ENCODE measurements at places on chromosomes 12 and 14. TPM values are rescaled to one million over a fixed set of nuclear protein-coding genes. Genes with fewer than 3 reads are reported as not detected.

DNA sequence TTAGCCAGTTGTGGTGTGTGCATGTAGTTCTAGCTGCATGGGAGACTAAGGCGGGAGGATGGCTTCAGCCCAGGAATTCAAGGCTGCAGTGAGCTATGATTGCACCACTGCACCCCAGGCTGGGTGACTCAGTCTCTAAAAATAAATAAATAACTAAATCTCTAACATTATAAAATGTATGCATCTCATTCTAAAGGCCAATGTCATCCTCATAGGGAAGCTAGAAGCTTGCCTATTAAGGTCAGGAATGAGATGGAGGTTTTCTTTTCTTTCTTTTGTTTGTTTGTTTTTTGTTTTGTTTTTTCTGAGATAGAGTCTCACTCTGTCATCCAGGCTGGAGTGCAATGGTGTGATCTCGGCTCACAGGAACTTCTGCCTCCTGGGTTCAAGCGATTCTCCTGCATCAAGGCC, 48.8 kb upstream of the PAPLN start:
- no peak overlapping the region for H3K27ac ChIP-seq
- no peaks in the 10 kb centered on the region for H3K4me1 ChIP-seq
- no peak for DNase-seq

RNU7-1 gene
- not detected for total RNA-seq

DNA sequence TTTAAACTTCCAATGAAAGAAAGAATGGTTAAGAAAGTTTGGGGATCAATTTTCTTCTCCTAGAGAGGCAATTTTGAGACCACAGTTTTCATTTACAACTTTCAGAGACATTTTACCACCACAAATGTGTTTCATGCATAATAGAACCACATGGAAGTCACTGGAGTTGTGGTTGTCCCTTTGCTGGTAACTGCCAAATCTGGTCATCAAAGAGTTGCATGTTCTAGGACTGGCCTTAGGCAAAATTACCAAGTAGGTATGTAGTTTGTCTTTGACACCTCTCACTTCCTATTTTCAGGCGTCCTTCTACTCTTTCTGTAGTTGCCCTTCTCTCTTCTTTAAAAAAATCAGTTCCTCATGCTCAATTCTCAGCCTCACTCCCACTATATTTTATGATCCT, 54.3 kb upstream of the TMX1 start:
- H3K36me3 ChIP-seq: no peaks in the 10 kb centered on the region
- no peak overlapping the region for H3K4me3 ChIP-seq
- H3K27me3 ChIP-seq: no peaks in the 10 kb centered on the region
- no peaks in the 10 kb centered on the region for H3K4me1 ChIP-seq

DNA sequence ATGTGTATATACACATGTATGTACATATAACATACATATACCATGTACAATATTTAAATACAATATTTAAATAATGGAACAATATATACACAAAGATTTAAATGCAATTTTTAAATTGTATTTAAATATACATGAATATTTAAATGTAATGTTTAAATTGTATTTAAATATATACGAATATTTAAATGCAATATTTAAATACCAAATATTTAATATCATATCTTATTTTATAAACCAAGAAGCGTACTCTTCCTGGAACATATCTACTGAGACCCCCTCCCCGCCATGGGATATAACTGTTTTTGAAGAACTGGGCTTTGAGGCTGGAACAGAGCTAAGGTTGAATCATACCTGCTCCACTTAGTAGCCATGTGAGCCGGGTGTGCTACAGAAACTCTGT, 29.8 kb upstream of the RIMBP2 start:
- H3K36me3 ChIP-seq: no peaks in the 10 kb centered on the region
- no peak for DNase-seq
- H3K4me3 ChIP-seq: no peak overlapping the region
- H3K4me1 ChIP-seq: no peaks in the 10 kb centered on the region
- no peaks in the 10 kb centered on the region for H3K27me3 ChIP-seq

DNA sequence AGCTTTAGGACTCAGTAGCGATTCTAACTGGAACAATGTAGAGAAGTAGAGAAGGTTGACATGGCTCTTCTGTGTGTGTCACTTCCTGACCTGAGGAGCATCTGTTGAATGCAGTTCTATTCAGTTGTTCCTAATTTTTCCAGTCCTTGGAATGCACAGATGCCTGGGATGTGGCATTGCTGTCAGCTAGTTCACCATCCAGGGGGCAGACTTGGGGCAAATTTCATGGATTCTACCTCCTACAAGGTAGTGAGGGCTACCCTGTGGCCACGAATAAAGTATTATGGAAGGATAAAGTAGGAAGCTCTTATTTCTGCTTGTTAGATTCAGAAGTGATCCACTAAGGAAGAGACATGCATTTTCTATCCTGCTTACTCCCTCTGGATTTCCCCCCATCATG, 74.4 kb upstream of the GPATCH2L start:
- DNase-seq: no peak
- H3K4me1 ChIP-seq: no peaks in the 10 kb centered on the region
- H3K27ac ChIP-seq: no peak overlapping the region
- H3K4me3 ChIP-seq: no peak overlapping the region

- DNase-seq: no peak
- no peak overlapping the region for H3K27ac ChIP-seq
- H3K4me1 ChIP-seq: peaks cover 43% of the 10 kb centered on the region
- H3K36me3 ChIP-seq: peaks cover 19% of the 10 kb centered on the region
Observed at GRCh38 chr12:6235499-6235898, 35.3 kb downstream of the CD9 start.

SERPINA10 gene
- not detected for total RNA-seq

DNA sequence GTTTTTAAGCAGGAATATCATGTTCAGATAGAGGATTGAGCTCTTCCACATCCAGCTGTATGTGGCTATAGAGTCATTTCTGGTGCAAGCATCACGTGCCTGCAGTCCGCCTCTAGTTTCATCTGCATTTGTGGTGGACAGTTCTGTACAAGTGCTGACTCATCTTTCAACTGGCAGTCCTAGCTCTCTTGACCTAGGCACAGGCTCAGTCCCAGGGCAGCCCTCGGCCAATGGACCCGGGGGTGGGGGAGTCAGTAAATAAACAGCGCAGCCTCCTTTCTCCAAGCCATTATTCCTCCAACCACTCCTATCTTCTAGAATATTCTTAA, 41.8 kb upstream of the FRMD6 start:
- H3K4me3 ChIP-seq: no peak overlapping the region
- no peaks in the 10 kb centered on the region for H3K36me3 ChIP-seq
- H3K27me3 ChIP-seq: no peaks in the 10 kb centered on the region

GRCh38 chr12:49088150-49088931, 6.3 kb downstream of the DHH start:
- H3K4me3 ChIP-seq: peak overlapping the region; percentile 6
- no peaks in the 10 kb centered on the region for H3K36me3 ChIP-seq
- H3K27me3 ChIP-seq: peaks cover 26% of the 10 kb centered on the region
- H3K27ac ChIP-seq: no peak overlapping the region

GRCh38 chr14:22174412-22175277, 414.4 kb downstream of the DAD1 start:
- no peaks in the 10 kb centered on the region for H3K27me3 ChIP-seq
- no peaks in the 10 kb centered on the region for H3K4me1 ChIP-seq
- no peak for DNase-seq
- H3K36me3 ChIP-seq: no peaks in the 10 kb centered on the region
- H3K27ac ChIP-seq: no peak overlapping the region
- no peak overlapping the region for H3K4me3 ChIP-seq

GRCh38 chr14:74951443-74952179, 3.8 kb downstream of the PGF start:
- H3K27me3 ChIP-seq: no peaks in the 10 kb centered on the region
- peak overlapping the region; percentile 37 for H3K27ac ChIP-seq
- H3K36me3 ChIP-seq: no peaks in the 10 kb centered on the region
- peak overlapping the region; percentile 15 for H3K4me3 ChIP-seq
- H3K4me1 ChIP-seq: peaks cover 44% of the 10 kb centered on the region

MAP3K9 gene
- total RNA-seq: 1.2 TPM

GRCh38 chr12:1819050-1819449, 1.3 kb upstream of the LRTM2 start:
- no peak overlapping the region for H3K4me3 ChIP-seq
- H3K4me1 ChIP-seq: no peaks in the 10 kb centered on the region
- no peak for DNase-seq
- no peaks in the 10 kb centered on the region for H3K36me3 ChIP-seq
- H3K27me3 ChIP-seq: peaks cover 61% of the 10 kb centered on the region

TMCC3 gene
- 4.3 TPM for total RNA-seq

GRCh38 chr12:56900583-56900982, 33.6 kb downstream of the SDR9C7 start:
- H3K4me3 ChIP-seq: no peak overlapping the region
- no peaks in the 10 kb centered on the region for H3K4me1 ChIP-seq
- H3K27me3 ChIP-seq: no peaks in the 10 kb centered on the region
- DNase-seq: no peak
- H3K36me3 ChIP-seq: no peaks in the 10 kb centered on the region
- no peak overlapping the region for H3K27ac ChIP-seq

DNA sequence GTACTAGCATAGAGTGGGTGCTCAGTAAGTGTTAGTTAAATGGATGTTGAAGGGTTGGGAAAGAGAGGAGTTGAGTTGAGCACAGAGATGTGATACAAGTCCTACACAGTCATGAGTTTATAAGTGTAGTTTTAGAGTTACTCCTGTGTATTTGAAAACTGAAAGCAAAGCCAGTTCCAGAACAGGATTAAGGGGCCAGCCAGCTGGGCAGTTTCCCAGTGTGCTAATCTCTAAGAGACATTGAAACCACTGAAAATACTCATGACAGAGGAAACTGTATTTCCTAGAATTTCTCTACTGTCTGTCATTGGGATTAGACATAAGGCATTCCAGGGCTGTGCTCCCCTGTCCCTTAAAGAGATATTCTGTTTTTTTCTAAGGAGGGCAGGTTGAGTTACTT, 101.0 kb downstream of the DERA start:
- peak; percentile 67 for DNase-seq
- peaks cover 18% of the 10 kb centered on the region for H3K4me1 ChIP-seq
- no peak overlapping the region for H3K27ac ChIP-seq
- H3K36me3 ChIP-seq: no peaks in the 10 kb centered on the region

DNA sequence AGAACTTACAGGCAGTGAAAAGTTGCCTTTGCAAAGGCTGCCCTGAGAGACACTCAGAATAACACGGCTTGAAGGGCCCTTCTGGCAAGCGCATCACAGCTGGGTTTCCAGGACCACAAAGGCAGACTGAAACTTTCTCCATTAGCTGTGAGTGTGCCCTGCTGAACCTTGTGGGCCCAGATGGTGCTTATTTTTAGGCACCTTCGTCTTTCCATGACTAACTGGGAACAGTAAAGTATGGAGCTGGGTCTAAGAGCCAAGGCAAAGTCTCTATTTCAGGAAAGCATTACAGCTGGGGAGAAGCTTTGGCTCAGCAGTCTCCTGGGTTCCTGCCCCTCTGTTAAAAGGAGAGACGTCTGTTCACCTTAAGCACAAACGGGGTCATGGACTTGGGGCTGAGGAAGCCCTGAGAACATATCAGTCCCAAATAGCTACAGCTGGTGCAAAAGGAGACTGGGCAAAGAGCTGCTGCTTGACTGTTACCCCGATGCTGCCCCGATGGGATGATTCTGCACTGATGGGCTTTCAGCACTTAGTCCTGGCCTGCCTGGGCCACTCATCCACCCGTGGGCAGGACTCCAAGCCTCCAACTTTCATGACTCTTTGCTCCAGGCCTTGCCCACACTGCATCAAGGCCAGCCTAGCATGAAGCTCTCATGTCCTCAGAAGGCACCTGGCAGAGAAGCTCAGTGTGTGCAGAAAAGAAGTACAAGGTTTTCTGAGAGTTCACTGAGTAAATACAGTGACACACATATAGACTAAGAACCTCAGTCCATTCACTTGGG, 248.3 kb downstream of the PHLDA1 start:
- peaks cover 43% of the 10 kb centered on the region for H3K4me1 ChIP-seq
- no peaks in the 10 kb centered on the region for H3K27me3 ChIP-seq
- no peak overlapping the region for H3K4me3 ChIP-seq
- DNase-seq: no peak
- H3K36me3 ChIP-seq: no peaks in the 10 kb centered on the region

DNA sequence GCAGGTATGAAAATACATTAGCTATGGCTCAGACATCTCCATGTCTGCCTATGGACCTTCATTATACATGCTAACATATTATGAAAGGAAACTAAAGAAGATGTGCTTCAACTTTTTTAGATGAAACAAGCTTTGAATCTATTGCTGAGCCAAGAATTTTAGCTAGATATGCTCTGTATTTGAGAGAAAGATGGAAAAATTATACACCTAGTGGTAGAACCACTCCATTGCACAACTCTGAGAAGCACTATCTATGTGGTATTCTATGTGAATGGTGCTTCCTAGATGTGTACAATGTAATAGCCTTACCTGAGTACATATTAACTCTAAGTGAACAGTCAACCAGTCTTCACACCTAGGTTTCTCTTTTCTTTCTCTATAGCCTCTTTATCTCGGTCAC, 17.3 kb downstream of the EPYC start:
- no peak overlapping the region for H3K27ac ChIP-seq
- H3K36me3 ChIP-seq: no peaks in the 10 kb centered on the region
- DNase-seq: no peak
- H3K27me3 ChIP-seq: no peaks in the 10 kb centered on the region

KRT4 gene
- not detected for total RNA-seq

DNA sequence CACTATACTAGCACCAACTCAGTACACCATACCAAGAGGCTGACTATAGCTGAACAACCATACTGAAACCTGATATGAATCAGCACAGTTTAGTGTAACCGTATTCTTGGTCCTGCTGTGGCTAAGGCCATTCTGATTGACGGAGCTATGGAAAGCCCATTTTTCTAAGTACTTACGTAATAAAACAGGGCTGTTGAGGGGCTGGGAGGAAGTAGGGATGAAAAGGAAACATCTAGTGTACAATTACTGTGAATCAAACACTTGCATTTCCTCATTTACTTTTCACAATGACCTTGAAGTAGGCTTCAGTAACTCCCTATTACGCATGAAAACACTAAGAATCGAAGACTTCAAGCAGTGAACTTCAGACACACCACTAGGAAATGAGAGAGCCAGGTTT, 198.2 kb downstream of the BTG1 start:
- no peaks in the 10 kb centered on the region for H3K27me3 ChIP-seq
- H3K4me1 ChIP-seq: no peaks in the 10 kb centered on the region
- no peak for DNase-seq
- no peak overlapping the region for H3K4me3 ChIP-seq

KRT73 gene
- total RNA-seq: not detected

DNA sequence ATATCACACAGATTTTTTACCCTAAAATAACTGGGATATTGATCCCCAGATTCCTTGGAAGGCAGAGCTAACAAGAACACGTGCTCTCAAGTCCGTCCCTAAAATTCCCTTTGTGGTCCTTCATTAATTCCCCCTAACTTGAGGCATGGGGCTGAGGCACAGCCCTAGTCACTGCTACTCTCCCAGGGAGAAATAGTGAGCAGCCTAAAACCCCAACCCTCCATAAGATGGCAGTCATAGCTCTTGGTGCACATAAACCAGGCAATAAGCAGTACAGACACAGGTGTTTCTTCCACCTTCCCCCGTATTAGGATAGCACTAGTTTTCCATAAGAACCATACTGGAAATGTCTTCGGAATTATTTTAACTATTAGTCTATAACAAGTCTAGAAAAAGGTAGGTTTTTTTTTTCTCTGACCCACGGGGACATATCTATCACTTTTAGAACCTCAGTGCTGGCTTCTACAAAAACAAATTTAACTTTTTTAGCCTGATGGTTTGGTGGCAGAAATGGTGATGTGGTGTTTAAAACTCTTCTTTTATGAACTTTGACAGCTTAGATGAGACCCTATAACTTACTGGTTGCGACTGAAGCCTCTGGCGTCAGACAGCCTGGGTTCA, 3.1 kb upstream of the ARHGEF40 start:
- no peak for DNase-seq
- H3K36me3 ChIP-seq: no peaks in the 10 kb centered on the region
- H3K4me3 ChIP-seq: no peak overlapping the region
- H3K27ac ChIP-seq: no peak overlapping the region
- H3K27me3 ChIP-seq: no peaks in the 10 kb centered on the region
